Mesothelial cell of epicardium (in vitro differentiated cells): ENCODE measurements at places on chromosomes 5 and 9. TPM values are rescaled to one million over a fixed set of nuclear protein-coding genes. Genes with fewer than 3 reads are reported as not detected.

GRCh38 chr9:97575673-97576200 is 57.4 kb downstream of the TSTD2 start:
- peaks cover 15% of the 10 kb centered on the region for H3K27me3 ChIP-seq
- no peaks in the 10 kb centered on the region for H3K4me1 ChIP-seq
- H3K36me3 ChIP-seq: no peaks in the 10 kb centered on the region

GRCh38 chr9:36878986-36879982 is 154.8 kb downstream of the PAX5 start:
- H3K4me1 ChIP-seq: no peaks in the 10 kb centered on the region
- H3K27ac ChIP-seq: no peak overlapping the region
- no peak for DNase-seq
- no peak overlapping the region for H3K4me3 ChIP-seq

DNA sequence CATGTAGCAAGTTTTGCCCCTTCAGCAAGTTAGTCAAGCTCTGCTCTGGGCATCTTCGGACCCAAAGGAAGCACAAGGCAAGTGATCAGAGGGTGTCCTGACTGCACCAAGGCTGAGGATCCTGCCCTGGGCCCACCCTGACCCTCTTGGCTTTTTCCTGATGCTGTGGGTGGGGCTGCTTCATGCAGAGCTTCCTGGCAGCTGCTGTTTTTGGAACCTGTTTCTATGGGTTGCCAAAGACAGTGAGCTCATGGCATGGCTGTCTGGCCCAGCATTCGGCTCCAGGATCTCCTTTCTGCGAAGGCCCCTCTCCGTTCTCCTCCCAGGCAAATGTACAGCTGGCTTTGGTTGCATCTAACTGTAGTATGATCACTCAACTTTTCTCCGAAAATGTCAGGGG is 497.9 kb downstream of the ARHGEF28 start:
- H3K4me3 ChIP-seq: no peak overlapping the region
- H3K27me3 ChIP-seq: no peaks in the 10 kb centered on the region
- no peak overlapping the region for H3K27ac ChIP-seq
- no peak for DNase-seq
- peaks cover 7% of the 10 kb centered on the region for H3K36me3 ChIP-seq

DNA sequence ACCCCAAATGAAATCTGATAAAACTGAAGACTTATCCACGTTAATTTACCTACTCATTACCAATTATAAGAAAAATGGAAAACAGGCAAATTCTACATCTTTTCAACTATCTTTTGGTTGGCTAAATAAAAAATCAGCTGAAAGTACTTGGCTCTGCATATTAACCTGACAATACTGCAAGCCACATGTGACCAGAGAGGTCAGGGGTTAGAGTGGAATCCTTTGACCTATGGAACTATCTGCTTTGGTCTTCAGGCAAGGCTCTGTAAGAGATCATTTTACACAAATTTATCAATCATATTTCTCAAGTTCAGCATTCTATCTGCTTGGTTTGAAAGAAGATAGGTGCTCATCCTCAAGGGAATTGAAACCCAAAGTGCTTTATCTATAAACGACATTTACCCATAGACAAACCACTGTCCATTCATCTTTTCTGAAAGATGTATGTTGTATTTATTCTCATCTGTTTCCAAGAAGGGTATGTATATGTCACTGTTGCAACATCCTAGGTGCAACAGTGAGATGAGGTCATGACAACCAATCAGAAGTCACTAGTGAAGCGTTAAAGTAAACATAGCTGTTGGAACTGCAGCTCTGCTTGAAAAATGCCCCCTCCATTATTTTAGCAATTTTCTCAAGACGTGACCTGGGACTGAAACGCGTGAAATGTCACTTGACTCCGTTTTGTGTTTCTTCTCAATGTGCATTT is 144.9 kb upstream of the POU5F2 start:
- H3K27me3 ChIP-seq: no peaks in the 10 kb centered on the region
- H3K4me3 ChIP-seq: no peak overlapping the region
- H3K27ac ChIP-seq: no peak overlapping the region
- H3K36me3 ChIP-seq: no peaks in the 10 kb centered on the region

DNA sequence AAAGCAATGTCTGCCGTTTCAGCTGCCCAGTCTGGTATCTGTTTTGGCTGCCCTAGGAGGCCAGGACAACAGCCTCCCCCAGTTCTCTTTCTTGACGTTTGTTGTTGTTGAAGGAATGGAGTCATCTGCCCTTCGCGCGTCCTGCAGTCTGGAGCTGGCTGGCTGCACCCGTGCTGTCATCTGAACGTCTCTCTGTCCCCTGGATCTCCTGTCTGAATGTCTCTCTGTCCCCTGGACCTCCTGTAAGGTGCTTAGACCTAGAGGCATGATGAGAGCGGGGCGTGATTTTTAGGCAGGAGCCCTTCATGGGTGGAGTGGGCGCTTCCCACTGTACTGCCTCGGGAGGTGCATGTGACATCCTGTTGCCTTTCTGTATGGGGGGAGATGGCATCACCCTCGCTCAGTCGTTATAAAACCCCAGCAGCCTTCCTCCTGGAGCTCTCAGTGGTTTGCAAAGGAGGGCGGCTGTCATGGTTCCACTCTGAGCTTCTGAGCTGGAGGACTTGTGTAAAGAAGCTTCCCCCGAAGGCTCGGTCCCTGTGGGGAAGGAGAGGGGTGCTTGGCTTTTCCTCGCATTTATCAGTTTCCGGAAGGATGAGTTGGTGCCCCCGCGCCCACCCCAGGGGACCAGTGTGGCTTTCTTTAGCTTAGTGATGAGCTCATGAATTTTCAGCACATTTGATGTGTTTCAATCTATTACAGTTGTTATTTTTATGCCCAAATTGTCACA is 49.8 kb upstream of the OLFM1 start:
- no peaks in the 10 kb centered on the region for H3K36me3 ChIP-seq
- no peak overlapping the region for H3K27ac ChIP-seq
- H3K27me3 ChIP-seq: peaks cover 65% of the 10 kb centered on the region

- no peaks in the 10 kb centered on the region for H3K27me3 ChIP-seq
- H3K36me3 ChIP-seq: no peaks in the 10 kb centered on the region
- no peak for DNase-seq
- no peak overlapping the region for H3K27ac ChIP-seq
- H3K4me3 ChIP-seq: no peak overlapping the region
- no peaks in the 10 kb centered on the region for H3K4me1 ChIP-seq
Observed at GRCh38 chr5:131221888-131222287, 42.0 kb upstream of the CDC42SE2 start.

DNA sequence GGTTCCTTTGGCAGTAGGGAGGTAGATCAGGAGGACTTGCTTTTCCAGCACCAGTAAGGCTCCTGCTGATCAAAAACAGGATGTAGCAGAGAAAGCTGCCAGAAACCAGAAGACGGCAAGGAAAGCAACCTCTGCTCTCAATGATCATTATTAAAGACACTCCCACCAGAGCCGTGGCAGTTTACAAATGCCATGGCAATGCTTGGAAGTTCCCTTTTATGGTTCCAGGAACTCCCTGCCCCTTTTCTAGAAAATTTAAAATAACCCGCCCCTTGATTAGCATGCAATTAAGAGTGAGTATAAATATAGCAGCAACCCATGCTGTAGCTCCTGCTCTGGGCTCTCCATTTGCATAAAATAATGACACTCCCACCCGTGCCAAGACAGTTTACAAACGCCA is 16.1 kb downstream of the EQTN start:
- no peaks in the 10 kb centered on the region for H3K27me3 ChIP-seq
- DNase-seq: no peak
- H3K4me1 ChIP-seq: peaks cover 10% of the 10 kb centered on the region
- H3K36me3 ChIP-seq: no peaks in the 10 kb centered on the region
- H3K27ac ChIP-seq: no peak overlapping the region
- no peak overlapping the region for H3K4me3 ChIP-seq

- no peak for DNase-seq
- H3K27ac ChIP-seq: no peak overlapping the region
- no peaks in the 10 kb centered on the region for H3K27me3 ChIP-seq
- H3K4me1 ChIP-seq: peaks cover 3% of the 10 kb centered on the region
Observed at GRCh38 chr9:96249746-96250145, 52.2 kb downstream of the HSD17B3 start.

- peak overlapping the region; percentile 40 for H3K27ac ChIP-seq
- no peak overlapping the region for H3K4me3 ChIP-seq
- peaks cover 23% of the 10 kb centered on the region for H3K4me1 ChIP-seq
- H3K27me3 ChIP-seq: no peaks in the 10 kb centered on the region
Observed at GRCh38 chr5:61301341-61302199, 30.5 kb upstream of the ZSWIM6 start.

GRCh38 chr9:69976152-69976551 is 67.5 kb upstream of the MAMDC2 start:
- H3K27me3 ChIP-seq: no peaks in the 10 kb centered on the region
- no peaks in the 10 kb centered on the region for H3K36me3 ChIP-seq
- H3K4me1 ChIP-seq: peaks cover 13% of the 10 kb centered on the region
- H3K4me3 ChIP-seq: no peak overlapping the region
- no peak for DNase-seq
- no peak overlapping the region for H3K27ac ChIP-seq

The RGS7BP gene
- 0.69 to 1.5 TPM (median 1.0 TPM) in 3 replicates for total RNA-seq

The ANKRD20A1 gene
- total RNA-seq: 2.6 to 6.8 TPM (median 6.5 TPM) in 3 replicates

The SUSD3 gene
- total RNA-seq: 2.4 to 3.2 TPM (median 3.1 TPM) in 3 replicates

The CDH12 gene
- total RNA-seq: 1.6 to 1.7 TPM (median 1.6 TPM) in 3 replicates

The PCDH1 gene
- 5.1 to 6.1 TPM (median 5.4 TPM) in 3 replicates for total RNA-seq

The INSL6 gene
- not detected in 3 replicates for total RNA-seq

The TAF11L6 gene
- total RNA-seq: not detected in 3 replicates
